Mesothelial cell of epicardium (in vitro differentiated cells): ENCODE measurements at places on chromosomes 12 and 14. TPM values are rescaled to one million over a fixed set of nuclear protein-coding genes. Genes with fewer than 3 reads are reported as not detected.

The TAS2R42 gene
- not detected in 3 replicates for total RNA-seq

The PLD4 gene
- total RNA-seq = 0.58 to 0.78 TPM (median 0.75 TPM) in 3 replicates

The DPPA3 gene
- total RNA-seq = 0.71 to 0.81 TPM in 2 of 3 replicates, not detected in the other

DNA sequence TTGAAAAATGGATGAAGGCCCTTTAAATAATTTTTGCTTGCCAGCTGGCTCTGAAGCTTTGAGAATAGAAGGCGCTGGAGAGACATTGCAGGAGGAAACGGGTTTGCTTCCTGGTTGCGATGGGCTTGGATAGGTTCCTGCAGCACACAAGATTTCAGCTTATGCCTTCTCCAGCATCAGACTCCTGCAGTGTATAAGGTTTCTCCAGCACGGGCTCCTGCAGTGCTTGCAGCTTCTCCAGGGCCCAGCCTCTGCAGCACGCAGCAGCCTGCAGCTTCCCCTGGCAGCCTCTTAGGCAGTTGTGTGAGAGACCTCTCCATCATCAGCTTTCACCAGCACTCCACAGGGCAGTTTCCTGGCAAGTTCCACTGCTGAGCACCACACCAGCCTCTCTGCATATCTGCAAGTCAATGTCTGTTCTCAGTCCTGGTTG is 78.7 kb upstream of the ZDHHC17 start:
- no peak for DNase-seq

- peak; percentile 20 for DNase-seq
Measured at GRCh38 chr12:77685112-77685511, 145.6 kb upstream of the NAV3 start.

- no peak for DNase-seq
Measured at GRCh38 chr12:108638141-108638827, 4.6 kb upstream of the SELPLG start.

- no peak for DNase-seq
Measured at GRCh38 chr14:34437729-34438080, 24.3 kb downstream of the SPTSSA start.

- DNase-seq = no peak
Measured at GRCh38 chr14:100067971-100068959, 3.0 kb downstream of the EVL start.

- DNase-seq = no peak
Measured at GRCh38 chr12:125999628-126000027, 934.4 kb downstream of the AACS start.

- DNase-seq = no peak
Measured at GRCh38 chr12:82873951-82874350, 187.2 kb downstream of the TMTC2 start.
